T follicular helper cell (primary cell): ENCODE measurements at places on chromosomes 7 and 10.

GRCh38 chr10:969473-970150 is 18.6 kb upstream of the GTPBP4 start:
- DNase-seq = no peak

DNA sequence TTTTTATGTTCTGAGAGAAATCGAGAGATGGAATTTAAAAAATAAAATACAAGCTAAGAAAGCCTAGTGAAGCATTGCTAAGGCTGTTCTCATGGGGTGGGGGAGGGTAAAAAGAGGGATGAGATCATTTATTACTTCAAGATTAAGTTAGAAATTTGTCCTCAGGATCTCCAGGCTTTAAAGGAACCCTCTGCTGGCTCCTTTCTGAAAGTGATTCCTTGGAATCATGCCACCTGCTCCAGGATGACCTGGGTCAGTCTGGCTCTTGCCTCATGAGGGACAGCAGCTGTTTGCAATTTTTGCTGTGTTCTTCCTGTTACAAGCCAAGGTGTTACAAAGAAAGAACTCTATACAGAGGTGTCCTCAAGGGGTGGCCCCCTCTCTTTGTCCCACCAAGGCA is 69.8 kb downstream of the CDK1 start:
- DNase-seq = no peak

DNA sequence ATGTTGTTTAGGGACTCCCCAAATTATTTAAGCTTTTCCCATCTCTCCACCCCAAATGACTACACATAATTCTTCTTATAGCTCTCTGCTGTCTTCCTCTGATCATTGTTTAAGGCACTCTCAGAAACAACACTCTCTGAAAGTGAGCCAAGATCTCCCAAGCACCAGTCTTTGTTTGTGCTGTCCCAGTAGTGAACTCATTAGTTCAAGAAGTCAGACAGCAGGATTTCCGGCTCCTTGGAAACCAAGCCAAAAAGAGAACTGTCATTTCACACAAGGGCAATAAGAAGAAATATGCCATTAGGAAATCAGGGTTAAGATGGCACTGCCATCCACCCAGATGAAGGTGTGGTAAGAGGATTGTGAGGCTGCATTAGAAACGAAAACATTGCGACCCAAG is 83.1 kb downstream of the FZD1 start:
- DNase-seq = no peak

GRCh38 chr7:71384094-71384493 is 252.2 kb downstream of the GALNT17 start:
- DNase-seq = no peak

- no peak for DNase-seq
These were observed 52.9 kb upstream of the PCDH15 start for GRCh38 chr10:54853883-54854282.

- DNase-seq = no peak
These were observed 237.4 kb upstream of the AOAH start for GRCh38 chr7:36961693-36962092.

- DNase-seq = no peak
These were observed 41.1 kb downstream of the ZNF248 start for GRCh38 chr10:37816290-37816689.

GRCh38 chr10:48456361-48456804 is 148.5 kb downstream of the ARHGAP22 start:
- no peak for DNase-seq

DNA sequence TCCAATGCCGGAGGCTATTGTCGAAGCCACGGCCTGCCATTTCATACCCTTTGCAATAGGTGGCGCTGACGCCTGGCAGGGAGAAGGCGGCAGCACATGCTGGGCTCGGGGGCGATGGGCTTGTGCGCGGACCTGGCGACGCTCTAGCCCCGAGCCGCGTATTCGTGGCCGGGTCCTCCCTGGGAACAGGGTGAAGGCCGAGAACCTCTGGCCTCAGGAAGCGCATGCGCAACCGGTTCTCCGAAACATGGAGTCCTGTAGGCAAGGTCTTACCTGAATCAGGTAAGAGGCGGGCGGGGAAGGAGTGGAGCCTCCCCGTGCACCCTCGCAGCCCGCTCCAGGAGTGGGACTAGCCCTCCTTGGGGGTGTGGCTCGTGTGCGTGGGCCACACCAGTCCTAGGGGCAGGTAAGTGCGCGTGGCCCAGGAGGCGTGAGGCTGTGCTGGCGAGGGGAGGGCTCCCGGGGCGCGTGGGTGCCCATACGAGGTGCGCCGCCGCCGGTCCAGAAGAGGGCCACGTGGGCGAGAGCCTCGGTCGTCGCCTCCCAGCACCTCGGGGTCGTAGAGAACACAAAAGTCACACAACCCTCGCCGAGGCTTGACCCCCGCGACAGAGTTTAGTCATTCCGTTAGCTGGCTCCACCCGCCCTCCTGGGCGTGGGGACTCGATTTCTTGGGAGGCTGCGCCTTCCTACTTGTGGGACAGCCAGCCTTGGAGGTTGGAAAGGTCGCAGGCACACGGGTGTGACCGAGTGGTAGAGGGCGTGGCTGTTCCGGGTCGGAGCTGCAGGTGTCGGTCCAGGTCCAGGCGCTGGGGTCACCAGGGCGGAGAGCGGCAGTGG is 5.6 kb upstream of the MEST start:
- peak; percentile 25 for DNase-seq

DNA sequence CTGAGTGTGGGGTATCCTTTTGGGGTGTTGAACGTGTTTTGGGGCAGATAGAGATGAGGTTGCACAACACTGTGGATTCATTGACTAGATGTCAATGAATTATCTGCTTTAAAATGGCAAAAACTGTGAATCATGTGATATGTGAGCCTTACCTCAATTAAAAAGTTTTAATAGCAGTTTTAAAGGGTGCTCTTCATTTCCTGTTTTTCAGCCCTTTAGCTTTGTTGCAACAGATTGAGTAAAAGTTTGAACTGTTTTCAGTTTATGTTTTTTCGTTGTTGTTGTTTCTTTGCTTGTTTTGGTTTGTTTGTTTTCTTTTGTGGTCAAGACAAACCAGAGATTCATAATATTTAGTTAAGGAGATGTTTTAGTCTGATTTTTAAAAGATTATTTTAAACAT is 9.4 kb downstream of the TAS2R41 start:
- DNase-seq = no peak

- no peak for DNase-seq
These were observed 111.1 kb upstream of the SH2B2 start for GRCh38 chr7:102175423-102176170.

DNA sequence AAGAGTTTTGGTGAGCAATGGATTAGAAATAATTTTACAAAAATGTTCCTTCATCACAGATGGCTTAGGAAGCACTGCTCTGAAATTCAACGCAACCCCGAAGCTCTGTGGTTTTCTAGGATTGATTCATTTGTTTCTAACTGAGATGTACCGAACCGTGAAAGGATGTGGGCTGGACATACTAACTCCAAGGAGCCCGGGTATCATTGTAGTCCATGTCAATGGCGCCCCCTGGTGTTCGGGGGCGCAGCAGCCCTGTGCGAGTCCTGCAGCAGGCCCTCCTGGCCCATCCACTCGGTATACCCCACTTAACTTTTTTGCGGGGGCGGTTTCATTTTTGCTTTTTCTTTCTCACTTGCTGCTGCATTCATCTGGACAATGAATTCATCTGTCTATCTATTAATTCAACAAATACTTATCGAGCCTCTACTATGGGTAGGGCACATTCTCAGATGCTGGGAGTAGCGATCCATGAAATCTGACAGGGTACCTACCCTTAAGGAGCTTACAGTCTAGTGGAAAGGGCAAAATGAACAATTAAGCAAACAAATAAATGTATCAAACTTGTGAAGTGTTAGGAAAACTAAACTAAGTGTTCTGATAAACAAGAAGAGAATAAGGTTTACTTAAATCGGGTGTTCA is 25.2 kb upstream of the ITPRID1 start:
- DNase-seq = no peak

DNA sequence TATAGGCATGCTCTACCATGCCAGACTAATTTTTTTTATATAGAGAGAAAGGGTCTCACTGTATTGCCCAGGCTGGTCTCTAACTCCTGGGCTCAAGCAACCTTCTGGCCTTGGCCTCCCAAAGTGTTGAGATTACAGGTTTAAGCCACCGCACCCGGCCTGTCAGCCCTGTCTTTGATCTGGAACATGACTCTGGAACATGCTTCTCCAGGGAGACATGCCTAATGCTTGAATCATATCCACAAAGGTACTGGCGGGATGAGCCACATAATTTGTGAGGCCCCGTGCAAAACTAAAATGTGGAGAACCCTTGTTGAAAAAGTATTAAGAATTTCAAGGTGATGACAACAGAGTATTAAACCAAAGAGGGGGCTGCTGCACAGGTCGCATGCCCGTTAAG is 282.8 kb downstream of the ARHGAP12 start:
- DNase-seq = no peak

- DNase-seq = no peak
These were observed 98.4 kb upstream of the GJD4 start for GRCh38 chr10:35506741-35507140.

DNA sequence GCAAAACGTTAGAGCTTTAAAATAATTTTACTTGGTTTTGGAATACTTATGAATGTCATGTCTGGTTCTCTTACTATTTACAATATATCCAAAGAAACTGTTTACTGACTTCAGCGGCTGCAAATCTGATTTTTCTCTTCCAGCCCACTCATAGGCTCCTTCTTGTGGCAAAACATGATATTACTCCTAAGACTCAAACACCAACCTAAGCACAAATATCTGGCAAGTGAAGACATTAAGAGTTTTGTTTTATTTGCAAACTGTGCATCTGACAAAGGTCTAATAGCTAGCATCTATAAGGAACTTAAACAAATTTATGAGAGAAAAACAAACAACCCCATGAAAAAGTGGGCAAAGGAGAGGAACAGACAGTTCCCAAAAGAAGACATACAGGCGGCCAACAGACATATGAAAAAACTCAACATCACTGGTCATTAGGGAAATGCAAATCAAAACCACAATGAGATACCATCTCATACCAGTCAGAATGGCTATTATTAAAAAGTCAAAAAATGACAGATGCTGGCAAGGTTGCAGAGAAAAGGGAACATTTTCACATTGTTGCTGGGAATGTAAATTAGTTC is 20.3 kb upstream of the GJC3 start:
- DNase-seq = no peak

DNA sequence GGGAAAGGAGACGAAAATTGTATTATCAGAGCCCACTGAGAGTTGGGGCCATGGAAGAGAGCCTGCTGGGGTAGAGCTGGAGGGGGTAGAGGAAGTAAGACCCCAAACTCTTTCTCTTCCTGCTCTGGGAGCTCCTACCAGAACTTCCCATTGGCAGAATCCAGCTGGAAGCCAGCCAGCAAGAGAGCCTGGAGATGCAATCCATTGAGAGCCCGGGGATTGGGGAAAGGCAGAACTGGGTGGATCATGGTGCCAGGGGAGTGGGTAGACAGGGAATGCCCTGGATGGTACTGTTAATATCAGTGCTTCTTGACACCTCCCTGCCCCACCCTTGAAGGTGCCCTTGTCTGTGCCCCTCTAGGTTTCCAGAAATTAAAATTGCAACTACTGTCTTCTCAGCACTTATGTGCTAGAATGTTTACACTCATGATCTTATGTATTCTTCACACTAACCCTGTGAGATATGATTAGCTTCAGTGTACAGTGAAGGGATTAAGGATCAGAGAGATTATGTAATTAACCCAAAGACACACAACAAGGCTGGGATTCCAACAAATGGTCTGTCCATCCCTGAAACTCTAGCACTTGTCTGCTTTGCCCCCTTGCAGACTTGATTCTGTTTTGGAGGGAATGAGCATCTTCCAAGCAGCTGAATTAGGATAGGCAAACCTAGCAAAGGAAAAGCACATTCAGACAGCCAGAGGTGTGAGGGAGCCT is 154.1 kb downstream of the C10orf105 start:
- DNase-seq = no peak

- no peak for DNase-seq
These were observed 20.2 kb upstream of the MYL7 start for GRCh38 chr7:44161371-44161770.

DNA sequence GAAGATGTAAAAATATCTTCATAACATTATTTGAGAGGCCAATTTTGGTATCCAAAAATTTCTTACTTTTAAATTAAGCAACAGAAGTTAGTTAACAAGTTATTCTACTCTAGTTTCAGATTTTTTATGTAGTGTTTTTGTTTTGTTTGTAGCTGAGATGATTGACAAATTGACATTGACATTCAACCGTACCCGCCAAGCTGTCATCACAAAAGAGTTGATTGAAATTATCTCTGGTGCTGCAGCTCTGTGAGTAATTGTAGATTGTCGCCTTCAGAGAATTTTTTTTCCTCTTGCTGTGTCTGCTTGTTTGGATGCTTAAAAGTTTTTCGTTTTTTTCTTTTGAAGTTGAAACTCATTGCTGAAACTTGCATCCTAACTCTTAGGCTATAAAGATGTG is 14.6 kb downstream of the ATP5F1C start:
- DNase-seq = no peak

- DNase-seq = no peak
These were observed 51.4 kb upstream of the AMPH start for GRCh38 chr7:38682606-38683005.

DNA sequence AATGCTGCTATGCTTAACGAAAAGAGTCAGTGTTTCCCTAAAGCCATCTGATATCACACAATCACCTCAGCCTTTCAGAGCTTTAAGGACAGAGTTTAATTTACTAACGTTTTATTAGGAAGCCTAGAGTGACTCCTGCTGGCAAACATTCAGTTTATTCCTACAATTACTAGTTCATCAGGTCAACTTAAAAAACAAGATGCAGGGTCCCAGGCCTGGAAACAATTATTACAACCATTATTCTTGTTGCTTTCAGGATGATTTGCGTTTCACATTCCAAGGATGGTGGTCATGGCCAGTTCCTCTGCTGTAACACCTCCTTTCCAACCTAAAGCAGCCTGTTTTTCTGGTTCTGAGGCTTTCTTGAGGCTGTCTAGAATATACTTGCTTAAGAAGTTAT is 1.5 kb upstream of the FAM53B start:
- no peak for DNase-seq

GRCh38 chr10:49289480-49289879 is 9.5 kb upstream of the C10orf71 start:
- DNase-seq = no peak

GRCh38 chr10:80493522-80494051 is 39.5 kb downstream of the TSPAN14 start:
- no peak for DNase-seq

GRCh38 chr10:19493917-19494316 is 322.3 kb upstream of the PLXDC2 start:
- DNase-seq = no peak

DNA sequence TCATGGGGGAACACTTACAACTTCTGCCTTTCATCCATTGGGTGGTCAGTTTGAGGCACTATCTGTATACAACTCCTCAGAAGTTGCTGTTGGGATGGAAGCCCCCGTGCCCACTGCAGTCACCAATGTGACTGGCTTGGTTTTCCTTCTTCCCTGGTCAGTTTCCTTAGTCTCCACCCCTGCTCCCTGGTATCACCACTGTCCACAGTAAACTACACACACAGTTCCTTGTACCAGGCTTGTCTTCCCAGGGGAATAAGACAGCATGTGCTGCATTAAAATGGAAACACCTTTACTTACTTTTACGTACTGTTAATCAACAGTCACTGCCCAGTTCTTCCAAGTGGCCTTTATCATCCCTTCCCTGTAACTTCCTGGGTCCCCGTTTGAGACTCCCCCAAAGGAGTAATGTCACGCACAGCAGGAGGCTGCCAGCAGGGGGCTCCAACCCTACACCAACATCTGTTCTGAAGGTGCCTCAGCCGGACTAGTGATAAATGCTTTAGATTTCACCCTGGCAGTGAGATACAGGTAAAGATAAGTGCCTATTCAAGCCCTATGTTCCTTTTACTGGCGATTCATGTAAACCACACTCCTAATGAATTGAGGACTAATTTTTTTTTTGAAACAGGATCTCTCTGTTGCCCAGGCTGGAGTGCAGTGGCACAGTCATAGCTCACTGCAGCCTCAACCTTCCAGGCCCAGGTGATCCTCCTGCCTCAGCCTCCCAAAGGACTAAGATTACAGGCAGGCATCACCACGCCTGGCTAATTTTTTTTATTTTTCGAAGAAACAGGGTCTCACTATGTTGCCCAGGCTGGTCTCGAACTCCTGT is 45.3 kb upstream of the PIK3AP1 start:
- DNase-seq = peak; percentile 61
